ENCODE measurements at places on chromosomes 2 and 18.

DNA sequence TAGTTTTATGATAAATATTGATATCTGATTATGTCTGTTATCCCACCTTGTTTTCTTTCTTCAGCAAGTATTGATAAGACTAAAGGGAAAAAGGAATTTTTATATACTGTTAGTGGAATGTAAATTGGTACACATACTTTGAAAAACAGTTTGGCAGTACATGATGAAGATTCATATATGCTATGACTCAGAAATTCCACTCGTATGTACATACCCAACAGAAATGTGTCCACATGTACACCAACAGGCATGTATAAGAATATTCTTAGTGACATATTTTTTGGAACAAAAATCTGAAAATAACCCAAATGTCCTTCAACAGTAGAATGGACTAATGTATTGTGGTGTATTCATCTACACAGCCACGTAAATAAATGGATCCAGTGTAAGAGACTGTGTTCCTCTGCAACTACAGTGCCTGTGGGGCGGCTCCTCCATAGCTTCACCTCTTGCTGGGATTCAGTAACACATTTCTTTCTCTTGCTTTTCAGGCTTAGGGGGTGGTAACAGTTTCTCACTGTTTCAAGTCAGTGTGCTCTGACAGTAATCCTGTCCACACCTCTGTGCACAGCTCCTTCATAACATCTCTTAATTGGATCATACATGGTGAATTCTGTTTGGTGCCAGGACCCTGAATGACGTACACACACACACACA lies 35.5 kb upstream of the ALMS1 start:
- no peak for DNase-seq

- no peak for DNase-seq
Observed at GRCh38 chr2:31474296-31474695, 59.8 kb upstream of the XDH start.

GRCh38 chr2:219520079-219520478 lies 5.8 kb downstream of the ASIC4 start:
- DNase-seq: no peak

DNA sequence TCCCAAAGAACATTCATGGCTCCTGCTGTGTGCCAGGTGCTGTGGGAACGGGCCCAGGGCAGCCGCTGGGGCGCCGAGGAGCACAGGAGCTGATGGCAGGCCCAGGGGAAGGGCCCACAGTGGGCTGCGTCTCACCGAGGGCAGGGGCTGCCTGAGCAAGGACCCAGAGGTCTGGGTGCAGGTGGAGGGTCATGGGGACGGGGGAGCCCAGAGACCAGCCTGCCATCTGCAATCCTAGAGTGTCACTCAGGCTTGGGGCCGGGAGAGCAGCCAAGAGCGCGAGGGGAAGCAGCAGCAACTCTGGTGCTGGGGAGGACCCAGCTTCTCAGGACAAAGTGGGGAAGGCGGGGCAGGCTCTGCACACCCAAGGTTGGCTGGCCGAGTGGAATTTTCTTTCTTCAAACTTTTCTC lies 207.4 kb downstream of the HDAC4 start:
- DNase-seq: no peak

DNA sequence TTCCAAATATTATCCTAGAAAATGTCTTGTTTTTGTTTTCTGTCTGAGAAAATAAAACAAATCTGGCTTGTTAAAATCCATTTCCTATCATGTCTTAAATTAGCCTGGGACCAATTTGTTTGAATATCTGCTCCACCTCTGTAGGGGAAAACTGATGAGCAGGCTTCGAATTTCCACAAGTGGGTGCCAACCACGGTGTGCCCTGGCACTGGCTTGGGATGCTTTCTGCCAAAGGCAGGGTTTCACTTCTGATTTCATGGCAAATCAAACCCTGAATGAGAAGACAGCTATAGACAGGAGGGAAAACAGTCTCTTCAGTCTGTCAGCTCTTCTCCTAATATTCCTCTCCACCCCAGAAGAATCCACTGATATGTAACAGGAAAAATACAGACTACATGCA lies 33.7 kb upstream of the STAT4 start:
- DNase-seq: no peak

DNA sequence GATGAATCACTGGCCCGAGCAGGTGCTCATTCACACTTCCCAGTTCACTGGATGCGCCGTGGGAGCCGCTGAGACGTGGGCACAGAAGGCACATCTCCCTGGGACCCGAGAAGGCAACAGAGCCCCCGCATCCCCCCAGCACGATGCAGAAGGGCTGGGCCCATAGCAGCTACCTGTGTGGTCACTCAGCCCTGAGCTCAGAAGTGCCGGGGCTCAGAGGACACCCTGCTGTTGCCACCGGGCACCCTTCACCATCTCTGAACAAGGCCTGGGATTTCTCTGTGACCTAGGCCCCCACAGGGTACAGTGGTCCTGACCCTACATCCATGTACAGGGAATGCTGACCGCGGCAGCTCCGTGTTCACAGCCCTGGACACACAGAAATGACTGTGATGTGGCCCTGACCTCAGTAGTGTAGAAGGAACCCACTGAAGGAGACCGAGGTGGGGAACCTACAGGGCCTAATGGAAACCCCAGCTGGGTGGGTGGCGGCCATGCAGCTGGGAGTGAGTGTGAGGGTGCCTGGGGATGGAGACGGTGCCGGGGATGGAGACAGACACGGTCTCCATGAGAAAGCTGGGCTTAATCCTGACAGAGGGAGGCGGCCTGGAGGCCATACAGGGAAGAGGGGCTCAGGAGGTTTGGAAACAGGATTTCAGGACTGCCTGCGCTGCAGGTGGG lies 111.9 kb upstream of the OTOS start:
- DNase-seq: no peak

DNA sequence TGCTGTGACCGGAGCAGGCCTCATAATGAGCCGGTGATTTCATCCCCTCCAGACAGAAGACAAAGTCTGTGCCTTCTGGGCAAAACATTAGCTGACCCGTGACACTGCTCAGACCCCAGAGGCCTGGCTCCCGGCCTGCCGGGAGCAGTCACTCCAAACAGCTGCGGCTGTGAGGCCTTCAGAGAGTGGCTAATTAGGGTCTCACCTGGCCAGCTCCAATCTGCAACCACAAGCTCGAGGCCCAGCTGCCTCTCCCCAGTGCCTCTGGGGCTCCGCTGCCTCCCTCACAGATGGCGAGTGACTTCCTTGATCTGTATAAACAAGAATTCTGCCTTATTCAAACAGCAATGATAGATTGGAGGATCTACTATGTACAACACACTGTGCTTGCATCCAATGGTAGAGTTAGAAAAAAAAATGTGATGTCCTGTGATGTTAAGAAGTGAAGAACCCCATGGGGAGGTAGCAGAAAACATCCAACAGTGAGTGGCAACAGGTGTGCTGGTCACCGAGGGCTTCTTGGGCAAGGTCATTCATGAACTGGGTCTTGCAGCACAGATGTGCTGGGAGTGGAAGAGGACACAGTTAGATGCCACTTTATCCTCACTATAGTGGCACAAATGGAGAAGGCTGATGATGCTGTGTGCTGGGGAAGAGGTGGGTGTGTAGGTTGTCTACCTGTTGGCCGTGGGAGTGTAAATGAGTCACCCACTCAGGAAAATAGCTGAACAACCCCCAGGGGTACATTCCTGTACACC lies 98.2 kb upstream of the ASAP2 start:
- DNase-seq: no peak

- DNase-seq: no peak
Observed at GRCh38 chr2:69704446-69704845, 37.5 kb upstream of the ANXA4 start.

DNA sequence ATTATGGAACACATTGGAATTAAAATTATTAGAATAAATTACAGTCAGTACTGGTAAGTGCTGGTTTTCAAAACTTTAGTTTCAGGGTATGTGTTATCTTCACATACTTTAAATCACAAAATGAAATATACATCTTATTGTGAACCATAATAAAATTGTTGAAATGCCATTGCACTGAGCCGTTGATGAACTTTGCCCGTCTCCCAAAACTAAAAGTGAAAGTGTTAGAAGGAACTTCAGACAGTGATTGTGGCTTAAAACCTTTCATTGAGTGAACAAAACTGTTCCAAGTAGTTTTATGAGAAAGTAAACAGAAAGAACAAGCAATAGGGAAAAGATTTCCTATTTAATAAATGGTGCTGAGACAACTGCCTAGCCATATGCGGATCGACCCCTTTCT lies 811.6 kb downstream of the PLCL1 start:
- peak; percentile 22 for DNase-seq
